Stimulated activated CD8-positive, alpha-beta memory T cell treated with anti-CD3 and anti-CD28 coated beads, Interleukin-7, amount 100 ng/mL, for 24 hours (primary cell): ENCODE measurements at places on chromosomes 1 and 21.

DNA sequence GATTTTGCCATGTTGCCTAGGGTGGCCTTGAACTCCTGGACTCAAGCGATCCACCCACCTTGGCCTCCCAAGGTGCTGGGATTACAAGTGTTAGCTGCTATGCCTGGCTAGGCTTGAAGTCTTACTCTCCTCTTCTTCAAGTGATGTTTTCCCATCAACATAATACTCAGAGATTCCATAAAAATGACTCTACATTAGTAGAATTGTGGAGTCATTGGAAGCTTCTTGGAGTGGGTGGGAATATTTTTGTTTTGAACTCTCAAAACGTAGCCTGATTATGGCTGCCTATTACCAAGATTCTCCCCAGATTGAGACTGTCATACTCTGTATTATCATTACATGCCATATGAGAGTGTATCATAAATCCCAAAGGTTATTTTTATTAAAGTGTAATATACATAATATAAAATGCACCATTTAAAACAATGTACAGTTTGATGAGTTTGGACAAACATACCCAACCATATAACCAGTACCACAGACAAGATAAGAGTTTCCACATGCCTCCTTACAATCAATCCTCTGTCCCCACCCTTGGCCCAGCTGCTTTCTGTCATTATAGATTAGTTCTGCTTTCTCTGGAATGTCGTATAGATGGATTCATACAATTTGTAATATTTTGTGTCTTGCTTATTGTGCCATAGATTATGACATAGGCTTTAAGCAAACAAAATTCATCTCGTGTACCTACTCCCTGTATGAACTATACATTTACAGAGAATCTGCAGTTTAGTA, 8.0 kb upstream of the DNM3 start:
- DNase-seq, result no peak

- DNase-seq, result no peak
These were observed 4.0 kb upstream of the AGBL4 start for GRCh38 chr1:50027794-50028193.

DNA sequence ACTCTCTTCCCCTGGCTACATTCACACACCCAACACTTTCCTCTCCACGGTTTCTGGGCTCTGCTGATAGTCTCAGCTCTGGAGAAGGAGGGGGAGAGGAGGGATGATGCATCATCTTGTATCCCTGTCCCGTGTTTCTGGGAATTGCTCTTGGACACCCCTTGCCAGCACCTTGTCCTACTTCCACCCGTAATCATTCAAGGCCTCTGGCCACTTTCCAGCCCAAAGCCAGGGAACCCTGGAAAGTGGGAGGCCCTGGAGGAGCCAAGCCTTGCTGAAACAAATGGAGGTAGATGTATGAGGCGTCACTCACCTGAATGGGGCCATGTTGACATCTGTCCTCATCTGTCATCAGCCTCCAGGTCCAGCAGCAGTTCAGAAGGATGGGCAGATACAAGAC, 4.4 kb downstream of the PLEKHO1 start:
- no peak for DNase-seq

- no peak for DNase-seq
These were observed 674 bp upstream of the ATXN7L2 start for GRCh38 chr1:109482791-109483671.

- no peak for DNase-seq
These were observed 1147.6 kb upstream of the ADGRL4 start for GRCh38 chr1:80154176-80154575.

DNA sequence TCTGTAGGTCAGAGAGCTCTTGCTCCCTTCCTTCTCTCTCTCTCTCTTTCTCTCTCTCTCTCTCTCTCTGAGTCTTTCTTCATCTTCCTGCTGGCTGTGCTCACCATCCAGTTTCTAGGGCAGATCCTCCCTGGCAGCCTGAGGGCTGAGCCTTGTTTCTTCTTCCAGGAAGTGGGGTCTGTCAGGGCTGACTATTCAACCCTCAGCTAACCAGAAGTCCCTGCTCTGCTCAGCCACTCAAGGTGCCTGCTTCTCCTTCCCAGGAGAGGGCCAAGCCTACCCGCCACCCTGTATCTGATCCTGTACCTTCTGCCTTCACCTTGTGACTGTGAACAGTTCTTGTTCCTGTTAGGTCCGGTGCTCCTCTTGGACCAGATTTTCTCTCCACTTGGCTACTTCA, 107.6 kb upstream of the ETV3 start:
- no peak for DNase-seq

DNA sequence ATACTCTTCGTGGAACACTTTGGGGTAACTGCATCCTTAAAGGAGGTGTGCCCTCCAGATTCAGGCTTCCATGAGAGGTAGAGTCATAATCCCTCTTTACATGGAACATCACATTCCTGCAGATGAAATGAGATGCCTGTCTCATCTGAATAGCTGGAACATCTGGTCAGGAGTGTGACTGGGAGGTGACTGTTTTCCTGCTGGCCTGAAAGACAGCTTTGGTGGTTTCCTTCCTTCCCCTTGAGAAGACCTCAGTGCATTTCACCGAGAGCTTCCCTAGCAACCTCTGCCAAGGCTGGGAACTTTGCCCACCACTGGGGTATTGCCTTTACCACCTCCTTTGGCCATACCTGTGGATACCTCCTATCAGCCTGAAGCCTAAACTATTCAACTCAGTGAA, 46.7 kb upstream of the GUCA2A start:
- no peak for DNase-seq

GRCh38 chr1:226215239-226215638, 8.2 kb upstream of the MIXL1 start:
- DNase-seq, result no peak

GRCh38 chr1:153816283-153816889, 41.2 kb downstream of the SLC27A3 start:
- no peak for DNase-seq

DNA sequence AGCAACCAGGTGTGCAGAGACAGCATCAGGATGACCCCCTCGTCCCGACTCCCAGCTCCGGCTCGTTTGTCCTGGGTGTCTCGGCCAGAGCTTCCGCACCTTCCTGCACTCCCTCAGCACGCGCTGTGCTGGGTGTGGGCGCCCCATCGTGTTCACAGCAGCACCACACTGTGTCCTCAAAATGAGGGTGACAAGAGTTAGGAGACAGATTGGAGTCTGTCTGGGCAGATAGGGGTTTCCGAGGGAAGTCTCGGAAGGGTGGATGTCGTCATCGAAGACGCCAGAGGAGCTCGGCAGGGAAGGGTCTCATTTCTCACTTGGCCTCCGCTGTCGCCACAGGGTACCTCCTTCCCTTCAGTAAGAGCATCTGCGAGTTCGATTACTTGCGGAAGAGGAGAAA, 4.1 kb downstream of the CCDC27 start:
- no peak for DNase-seq

GRCh38 chr1:150256198-150256553, 1.4 kb upstream of the CA14 start:
- no peak for DNase-seq

DNA sequence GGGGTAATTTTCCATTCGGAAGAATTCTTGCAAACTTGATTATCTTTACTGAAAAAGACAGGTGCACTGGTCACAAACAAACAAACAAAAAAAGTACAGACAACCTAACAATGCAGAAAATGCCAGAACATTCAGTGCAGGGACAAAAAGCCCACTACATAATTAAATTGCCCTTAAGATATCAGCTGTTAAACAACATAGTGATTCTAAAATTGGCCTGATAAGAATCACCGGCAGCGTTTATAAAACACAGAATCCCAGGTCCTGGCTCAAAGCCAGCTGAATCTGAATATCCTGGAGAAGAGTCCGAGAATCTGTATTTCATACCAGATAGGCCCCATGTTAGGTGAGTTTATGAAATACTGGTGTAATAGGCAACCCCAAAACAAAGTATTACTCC, 6.1 kb downstream of the PLPP3 start:
- DNase-seq, result no peak

DNA sequence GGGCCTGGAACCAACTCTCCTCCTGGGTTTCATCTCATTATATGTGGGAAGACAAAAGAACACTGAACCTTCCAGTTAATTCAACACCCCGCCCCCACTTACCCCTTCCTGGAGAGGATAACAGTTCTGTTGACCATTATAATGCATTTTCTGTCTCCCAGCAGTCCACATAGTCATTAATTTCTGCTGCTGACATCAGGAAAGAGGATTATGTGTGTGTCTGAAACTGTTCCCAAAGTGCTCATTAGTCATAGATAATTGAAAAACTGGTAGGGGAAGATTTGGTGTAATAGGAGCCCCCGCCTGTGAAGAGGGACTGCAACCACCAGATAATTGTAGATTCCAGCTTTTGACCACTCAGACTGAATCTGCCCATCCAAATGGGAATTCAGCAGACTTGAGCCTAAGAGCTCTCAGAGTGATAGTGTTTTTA, 208.7 kb downstream of the FGGY start:
- no peak for DNase-seq

DNA sequence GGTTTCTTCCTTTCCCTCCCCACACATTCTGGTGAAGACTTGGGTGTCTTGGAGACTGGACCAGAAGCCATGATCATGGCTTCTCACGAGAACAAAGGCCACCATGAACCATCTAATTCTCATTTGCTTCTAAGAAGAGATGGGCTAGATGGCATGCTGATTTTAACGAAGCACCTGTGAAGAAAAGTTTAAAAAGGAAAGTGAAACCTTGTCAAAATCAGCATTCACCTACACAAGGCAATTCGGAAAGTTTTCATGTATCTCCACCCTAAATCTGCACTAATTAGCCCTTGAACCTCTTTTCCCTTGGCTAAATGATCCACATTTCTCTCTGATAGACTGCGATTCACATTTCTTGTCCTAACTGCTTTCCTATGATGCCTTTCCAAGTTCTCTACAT, 114.3 kb upstream of the RAVER2 start:
- no peak for DNase-seq

DNA sequence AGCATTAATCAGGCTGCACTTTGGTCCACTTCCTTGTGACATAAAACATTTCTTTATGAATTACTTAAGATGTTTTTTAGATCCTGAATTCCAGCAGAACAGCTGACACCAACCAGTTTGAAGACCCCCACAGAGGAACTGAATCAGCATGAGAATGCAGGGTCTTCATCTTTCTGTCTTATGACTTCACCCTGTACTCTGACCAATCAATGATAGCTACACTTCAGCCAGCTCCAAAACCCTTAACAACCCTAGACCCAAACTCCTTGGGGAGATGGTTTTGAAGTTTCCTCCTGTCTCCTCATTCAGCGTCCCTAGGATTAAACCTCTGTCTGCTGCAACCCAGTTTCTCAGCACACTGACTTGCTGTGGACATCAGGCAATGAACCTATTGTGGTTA, 175.0 kb downstream of the CTH start:
- no peak for DNase-seq

GRCh38 chr1:22876359-22877111, 96.1 kb downstream of the LACTBL1 start:
- DNase-seq, result no peak

DNA sequence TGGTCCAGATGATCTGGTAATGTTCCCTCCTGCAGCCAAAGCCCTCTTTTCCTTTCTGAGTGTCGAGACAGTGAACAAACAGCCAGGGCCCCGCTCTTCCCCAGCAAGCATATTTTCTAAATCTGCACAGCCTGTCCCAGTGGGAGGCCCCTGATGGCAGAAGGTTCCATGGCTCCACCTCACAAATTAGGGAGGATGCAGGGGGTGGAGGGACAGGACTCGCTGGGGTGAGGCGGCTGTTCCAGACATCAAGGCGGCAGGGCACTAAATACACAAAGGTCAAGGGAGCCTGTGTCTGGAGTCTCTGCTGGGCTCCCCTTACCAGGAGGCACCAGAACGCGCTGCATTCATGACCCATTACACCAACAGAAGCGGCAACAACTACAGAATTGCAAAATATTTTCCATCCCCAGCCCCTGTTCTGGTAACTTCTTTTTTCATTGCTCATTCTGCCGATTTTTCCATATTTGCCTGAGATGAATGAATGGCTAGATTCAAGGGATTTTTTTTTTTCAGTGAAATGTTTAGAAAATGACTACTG, 27.0 kb upstream of the PRELP start:
- DNase-seq, result no peak

GRCh38 chr1:85406887-85407533, 57.9 kb downstream of the DDAH1 start:
- no peak for DNase-seq

DNA sequence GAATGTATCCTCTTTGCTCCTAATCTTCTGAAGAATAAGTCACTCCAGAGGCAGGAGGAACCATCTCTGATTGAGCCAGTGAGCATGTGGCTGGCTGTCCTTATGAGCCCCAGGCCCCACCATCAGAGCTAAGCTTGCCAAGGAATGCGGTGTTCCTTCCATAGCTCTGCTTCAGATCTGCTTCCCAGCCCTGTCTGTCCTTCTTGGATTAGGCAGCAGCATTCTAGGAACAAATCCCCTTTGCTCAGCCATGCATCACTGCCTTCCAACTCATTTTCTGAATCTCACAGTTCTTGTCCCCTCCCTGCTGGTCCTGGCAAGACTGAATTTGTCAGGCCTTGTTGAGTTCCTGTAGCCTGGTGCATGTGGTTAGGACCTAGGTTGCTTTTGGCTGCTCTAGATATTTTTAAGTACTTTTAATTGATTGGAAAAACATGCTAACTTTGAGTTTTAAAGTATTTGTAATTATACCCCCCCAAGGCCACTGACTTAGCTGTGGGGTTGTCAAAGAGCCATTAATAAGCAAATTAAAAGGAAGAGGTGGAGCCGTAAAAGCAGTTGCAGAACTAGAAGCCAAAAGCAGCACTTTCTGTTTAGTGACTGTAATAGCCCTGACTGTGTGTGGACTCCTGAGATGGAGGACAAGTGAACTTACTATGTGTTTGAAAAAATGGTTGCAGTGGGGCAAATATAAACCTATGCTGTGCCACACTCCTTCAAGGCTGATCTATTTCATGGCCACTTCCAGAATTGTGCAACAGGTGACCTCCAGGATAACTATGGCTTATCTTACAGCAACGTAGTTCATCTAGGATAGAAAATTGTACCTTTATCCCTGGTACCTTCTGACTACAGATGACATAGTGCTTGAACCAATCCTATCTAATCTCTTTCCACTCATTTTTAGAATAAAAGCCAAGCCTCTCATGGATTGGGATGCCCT, 61.3 kb upstream of the BACH1 start:
- no peak for DNase-seq

DNA sequence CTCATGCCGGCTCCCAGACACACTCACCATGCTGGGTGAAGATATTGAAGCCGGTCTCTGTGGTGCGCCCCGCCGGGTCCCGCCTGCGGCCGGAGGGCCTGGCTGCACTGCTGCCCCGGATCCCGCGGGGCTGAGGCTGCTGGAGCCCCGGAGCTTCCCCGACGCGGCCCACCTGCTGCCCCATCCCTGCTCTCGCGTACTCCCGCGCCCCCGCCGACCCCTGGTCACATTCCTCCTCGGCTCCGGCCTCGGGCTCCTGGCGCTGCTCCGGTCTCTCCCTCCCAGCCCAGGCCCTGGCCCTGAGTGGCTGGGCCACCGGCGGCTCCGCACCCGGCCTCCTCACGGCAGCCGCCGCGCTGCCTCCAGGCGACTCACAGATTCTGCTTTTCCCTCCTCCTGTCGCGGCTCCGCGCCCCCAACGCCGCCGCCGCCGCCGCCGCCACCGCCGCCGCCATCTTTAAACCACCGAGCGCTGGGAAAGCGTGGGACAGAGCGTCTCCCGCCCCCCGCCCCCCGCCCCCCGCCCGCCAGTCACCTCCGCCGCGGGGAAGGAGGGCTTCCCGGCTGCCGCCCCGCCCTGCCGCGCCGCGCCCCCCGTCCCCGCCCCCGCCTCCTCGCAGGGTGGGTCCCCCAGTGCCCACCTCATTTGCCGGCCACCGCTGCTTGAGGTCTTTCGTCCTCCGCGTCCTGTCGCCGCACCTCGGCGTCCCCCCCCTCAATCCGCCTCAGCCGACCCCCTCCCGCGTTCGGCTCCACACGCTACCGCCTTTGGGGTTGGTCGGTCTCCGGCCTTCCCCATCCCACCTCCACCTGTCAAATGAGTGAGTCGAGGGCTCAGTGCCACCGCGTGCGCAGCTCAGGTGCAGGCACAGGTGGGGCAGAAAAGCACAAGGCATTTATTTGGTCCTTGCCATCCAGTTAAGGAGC, at the start of gene ABL2:
Gene ABL2, minus strand, starts transcription at position 464 of the 927 bp plus-strand sequence. Its CDS starts 280 bp downstream, at position 184.
- DNase-seq, result peak; percentile 33
